ENCODE measurements at places on chromosomes 7 and 10.
A peak's percentile ranks its signal among the peaks of the same experiment; 100 is the strongest.

DNA sequence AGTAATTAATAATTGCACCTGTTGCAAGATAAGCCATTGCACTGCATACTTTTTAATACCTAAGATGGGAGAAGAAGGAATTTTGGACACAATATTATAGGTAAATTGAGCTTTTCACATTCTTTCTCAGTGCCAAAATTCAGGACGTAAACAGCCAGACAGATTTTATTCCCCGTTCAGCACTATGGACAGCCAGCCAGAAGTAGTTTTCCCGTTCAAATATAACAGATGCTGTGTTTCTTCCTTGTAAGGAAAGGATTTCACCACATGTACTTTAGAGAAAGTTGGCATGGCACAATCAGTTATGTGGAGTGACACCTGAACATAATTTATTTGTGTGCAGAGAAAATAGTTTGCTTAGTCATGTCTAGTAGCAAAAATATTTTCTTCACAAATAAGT lies 34.8 kb downstream of the SEMA3E start:
- DNase-seq: no peak

DNA sequence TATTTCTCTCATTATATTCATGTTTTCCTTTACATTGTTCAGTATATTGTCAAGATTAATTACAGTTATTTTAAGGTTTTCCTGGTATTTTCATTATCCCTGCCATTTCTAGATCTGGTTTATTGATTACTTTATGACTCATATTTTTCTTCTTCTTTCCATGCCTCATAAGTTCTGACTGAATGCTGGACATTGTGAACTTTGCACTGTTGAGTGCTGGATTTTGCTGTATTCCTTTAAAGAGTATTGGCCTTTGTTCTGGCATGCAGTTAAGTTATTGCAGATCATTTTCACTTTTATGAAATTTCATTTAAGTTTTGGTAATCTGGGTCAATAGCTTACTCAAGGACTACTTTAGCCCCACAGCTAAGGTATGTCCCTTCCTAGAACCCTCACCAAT lies 73.1 kb downstream of the KLF6 start:
- DNase-seq: no peak

- DNase-seq: peak; percentile 71
Measured at GRCh38 chr10:77926566-77927401, at the start of gene DLG5. Gene DLG5 (minus strand): TSS chr10:77926755. CDS start chr10:77926520, 235 bp downstream.

DNA sequence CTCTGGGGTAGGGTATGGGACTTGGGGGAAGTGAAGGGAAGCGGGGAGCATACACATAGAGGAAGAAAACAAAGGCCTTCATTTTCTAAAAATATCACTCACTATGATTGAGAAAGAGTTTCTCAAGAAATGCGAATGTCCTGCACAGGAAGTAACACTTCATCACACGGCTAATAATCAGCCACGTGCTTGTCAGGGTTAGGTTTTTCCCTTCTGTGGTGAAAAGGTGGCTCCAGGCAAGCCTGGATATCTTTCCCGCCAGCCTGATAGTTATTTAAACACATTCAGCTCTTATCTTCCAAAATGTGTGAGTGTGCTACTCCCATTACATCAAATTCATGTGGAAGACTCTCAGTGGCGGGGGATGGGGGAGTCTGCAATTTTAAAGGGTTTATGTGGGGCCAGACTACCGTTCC lies 166.4 kb upstream of the ADO start:
- no peak for DNase-seq

GRCh38 chr7:148204639-148205304 lies 385.8 kb upstream of the C7orf33 start:
- DNase-seq: no peak

- DNase-seq: no peak
Measured at GRCh38 chr7:155228894-155229293, 68.8 kb upstream of the INSIG1 start.

- DNase-seq: no peak
Measured at GRCh38 chr7:3230908-3231307, 70.1 kb upstream of the SDK1 start.

DNA sequence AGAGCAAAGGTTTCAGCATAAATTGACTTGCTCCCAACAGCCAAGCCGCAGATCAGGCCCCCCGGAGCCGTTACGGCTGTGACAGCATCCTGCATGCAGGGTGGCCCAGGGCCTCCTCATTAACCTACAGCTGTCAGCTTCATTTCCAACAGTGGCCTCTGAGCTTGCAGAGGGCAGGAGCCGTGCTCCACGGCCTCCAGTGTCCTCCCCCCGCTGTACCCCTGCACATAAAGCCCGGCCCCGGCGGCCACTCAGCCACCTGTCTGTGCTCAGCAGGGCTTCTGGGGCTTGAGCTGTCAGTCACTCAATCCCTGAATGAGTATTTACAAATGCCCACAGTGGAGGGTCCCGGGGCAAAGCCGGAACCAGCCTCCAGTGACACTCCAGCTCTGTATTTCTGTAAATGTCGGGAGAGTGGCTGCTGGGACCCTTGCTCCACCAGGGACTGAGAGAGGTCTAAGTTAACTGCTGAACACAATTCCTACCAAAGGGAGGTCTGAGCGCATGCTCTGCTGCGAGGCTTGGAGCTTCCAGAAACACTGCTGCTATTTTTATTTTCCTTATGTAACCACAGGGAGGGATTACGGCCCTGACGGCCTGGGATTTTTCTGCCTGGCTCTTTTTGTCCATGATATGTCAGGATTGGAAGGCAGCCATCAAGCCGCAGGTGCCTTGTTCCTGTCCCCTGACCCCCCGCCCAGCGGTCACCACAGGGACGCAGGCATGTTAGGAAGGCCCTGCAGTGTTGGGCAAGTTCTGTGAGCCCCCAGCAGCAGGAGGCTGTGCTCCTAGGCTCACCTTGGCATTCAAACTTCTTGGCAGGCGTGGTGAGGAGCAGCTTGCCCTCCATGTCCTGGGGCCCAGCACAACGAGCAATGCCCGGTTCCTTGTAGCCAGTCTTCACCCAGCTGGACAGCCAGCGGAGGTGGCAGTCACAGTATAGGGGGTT lies 165.0 kb downstream of the SLIT1 start:
- no peak for DNase-seq

- DNase-seq: no peak
Measured at GRCh38 chr7:131108212-131108940, 219.3 kb upstream of the MKLN1 start.

DNA sequence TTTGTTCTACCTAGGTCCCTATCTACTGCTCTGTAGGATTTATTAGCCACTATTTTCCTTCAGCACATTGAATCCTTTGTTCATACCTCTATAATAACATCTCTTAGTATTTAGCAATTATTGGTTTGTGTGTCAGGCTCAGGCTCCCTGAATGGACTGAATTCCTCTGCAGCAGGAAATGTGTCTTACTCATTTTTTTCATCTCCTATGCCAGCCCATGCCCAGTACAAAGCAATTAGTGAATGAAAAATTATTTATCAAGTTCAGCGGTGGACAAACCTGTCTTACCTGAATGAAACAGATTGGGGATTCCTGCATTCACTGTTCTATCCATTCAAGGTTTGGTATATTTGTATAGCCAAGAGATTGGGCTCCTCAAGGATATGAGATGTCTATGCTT lies 53.7 kb downstream of the C1GALT1 start:
- DNase-seq: no peak

GRCh38 chr7:155844019-155844453 lies 31.8 kb upstream of the SHH start:
- DNase-seq: no peak

DNA sequence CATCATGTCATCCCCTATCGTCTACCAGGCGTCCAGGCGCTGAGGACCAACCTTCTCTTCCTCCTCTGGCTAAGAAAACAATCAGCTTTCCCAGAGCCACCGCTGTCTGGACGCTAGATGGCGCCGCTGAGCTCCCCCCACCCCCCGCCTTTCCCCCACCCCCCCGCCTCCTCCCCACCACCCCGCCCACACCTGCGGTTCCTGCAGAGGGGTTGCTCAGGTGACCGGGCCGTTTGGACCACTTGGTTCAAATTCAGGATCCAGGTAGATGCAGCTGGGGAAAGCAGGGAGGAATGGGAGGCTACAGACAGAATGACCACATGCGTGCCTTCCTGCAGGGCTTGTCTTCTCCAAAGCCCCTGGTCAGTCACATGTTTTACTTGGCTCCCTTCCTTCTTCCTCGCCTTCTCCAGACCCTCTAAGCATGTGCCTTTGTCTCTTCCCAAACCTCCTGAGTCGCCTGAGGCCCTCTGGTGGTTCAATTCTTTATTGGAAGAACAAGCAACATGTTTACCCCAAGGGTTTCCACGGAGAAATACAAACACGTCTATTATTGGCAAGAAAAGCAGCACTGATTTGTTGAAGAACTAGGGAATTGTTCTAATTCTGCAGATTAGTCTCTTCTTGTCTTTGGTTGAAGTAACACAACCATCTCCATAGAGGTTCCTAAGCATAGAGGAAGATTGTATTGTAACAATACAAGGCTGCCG lies 24.7 kb downstream of the AOC1 start:
- DNase-seq: peak; percentile 58

GRCh38 chr7:144725070-144725469 lies 110.8 kb downstream of the TPK1 start:
- DNase-seq: no peak
